Activated CD4-positive, alpha-beta T cell treated with anti-CD3 and anti-CD28 coated beads, Interleukin-2, amount 10 ng/mL, durations not matched to agents 24 days and 14 days (primary cell): ENCODE measurements at places on chromosomes 12 and 14. TPM values are rescaled to one million over a fixed set of nuclear protein-coding genes. Genes with fewer than 3 reads are reported as not detected.

DNA sequence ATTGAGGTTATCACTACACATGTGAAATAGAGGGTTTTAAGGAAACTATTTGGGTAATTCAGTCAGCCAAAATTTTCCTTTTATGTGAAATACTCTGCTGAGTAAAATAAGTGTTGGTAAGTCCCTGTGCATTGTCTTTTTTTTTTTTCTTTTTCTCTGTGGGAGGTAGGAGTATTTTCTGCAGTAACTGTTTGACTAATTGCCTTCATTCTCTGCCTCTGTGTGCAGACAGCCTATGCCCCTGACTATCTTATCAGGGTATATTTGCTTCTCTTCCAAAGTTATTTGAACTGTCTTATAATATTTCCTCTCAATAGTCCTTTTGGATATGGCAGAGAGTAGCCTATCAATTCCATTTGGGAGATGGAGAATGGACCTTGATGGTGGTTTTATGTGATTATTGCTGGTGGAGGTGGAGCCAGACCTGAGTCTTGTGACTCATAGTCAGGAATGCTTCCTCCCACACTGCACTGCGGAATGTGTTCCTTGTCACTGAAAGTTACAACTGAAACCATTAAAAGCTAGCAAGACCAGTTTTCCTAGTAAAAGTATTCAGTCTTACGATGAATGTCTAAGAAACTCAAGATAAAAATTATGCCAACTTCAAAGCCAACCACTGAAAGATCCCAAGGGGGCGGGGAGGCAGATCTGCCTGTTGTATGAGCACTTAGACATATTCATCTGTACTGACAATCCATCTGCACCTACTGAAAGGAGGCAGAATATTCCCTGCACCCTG lies 40.9 kb upstream of the STXBP6 start:
- H3K27me3 ChIP-seq: no peaks in the 10 kb centered on the region
- H3K4me1 ChIP-seq: no peaks in the 10 kb centered on the region
- no peak overlapping the region for H3K27ac ChIP-seq
- no peak overlapping the region for H3K4me3 ChIP-seq

GRCh38 chr12:92871116-92871515 lies 58.0 kb downstream of the EEA1 start:
- no peak overlapping the region for H3K4me3 ChIP-seq
- H3K27ac ChIP-seq: no peak overlapping the region
- DNase-seq: no peak
- H3K27me3 ChIP-seq: no peaks in the 10 kb centered on the region

DNA sequence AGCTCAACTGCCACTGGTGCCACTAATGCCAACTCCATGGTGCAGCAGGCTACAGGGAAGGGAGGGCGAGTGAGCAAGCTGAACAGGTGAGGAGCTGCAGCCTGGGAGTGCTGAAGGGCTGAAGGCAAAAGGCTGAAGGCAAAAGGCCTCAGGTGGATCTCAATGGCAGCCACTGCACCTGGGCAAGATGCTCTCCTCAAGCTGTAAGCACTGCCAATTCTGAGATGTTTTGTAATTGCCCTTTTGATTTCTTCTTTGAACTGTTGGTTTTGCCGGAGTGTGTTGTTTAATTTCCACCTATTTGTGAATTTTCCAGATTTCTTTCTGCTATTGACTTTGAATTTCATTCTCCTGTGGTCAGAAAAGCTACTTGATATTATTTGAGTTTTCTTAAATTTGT lies 97.6 kb downstream of the PIK3C2G start:
- H3K27me3 ChIP-seq: no peaks in the 10 kb centered on the region
- H3K27ac ChIP-seq: no peak overlapping the region
- no peak overlapping the region for H3K4me3 ChIP-seq
- no peaks in the 10 kb centered on the region for H3K36me3 ChIP-seq
- H3K4me1 ChIP-seq: no peaks in the 10 kb centered on the region

DNA sequence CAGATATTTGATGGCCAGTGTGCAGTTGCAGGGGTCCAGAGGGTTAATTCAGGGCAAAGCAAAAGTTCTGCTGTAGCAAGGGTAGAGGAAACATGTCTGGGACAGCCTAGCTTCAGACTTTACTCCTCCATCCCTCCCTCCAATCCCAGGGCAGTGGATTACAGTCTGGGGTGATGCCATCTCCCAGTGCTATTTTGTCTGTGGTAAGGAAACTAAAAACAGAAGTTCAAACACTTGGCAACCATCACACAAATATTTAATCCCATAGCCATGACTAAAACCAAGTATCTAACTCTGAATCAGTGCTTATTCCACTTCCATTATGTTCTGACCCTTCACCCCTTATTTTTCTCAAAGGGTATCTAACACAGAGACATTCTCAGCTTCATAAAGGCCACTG lies 61.8 kb downstream of the PIK3C2G start:
- DNase-seq: no peak
- no peaks in the 10 kb centered on the region for H3K4me1 ChIP-seq
- no peak overlapping the region for H3K4me3 ChIP-seq
- H3K27ac ChIP-seq: no peak overlapping the region
- no peaks in the 10 kb centered on the region for H3K36me3 ChIP-seq

Gene PIWIL1
- not detected in 2 replicates for total RNA-seq

Gene MARS1
- 307 and 316 TPM in 2 replicates for total RNA-seq

GRCh38 chr14:30656190-30656632 lies 34.1 kb downstream of the SCFD1 start:
- H3K4me3 ChIP-seq: no peak overlapping the region
- H3K27ac ChIP-seq: no peak overlapping the region
- DNase-seq: peak; percentile 72
- no peaks in the 10 kb centered on the region for H3K4me1 ChIP-seq
- H3K27me3 ChIP-seq: no peaks in the 10 kb centered on the region

Gene SLC6A12
- not detected in 2 replicates for total RNA-seq

DNA sequence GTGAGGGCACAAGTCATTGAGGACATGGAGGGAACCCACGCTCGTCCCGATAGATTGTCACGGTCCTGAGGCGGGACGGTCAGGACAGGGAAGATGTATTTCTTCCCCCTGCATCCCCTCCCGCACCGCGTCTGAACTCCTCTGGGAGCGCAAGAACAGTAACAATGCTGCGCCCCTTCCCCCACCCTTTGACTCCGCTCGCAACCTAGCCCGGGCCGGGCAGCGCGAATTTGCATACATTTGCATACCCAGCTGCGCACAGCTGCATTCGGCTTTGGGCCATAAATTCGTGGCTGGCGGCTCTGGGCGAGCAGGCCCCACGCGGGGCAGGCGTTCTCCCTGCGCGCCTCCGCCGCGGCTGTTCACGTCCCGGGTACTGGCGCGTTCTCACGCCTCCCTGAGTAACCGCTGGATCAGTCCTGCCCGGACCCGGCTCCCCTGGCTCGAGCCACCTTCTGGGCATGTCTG lies 29.0 kb upstream of the SMUG1 start:
- peak; percentile 66 for DNase-seq
- no peak overlapping the region for H3K27ac ChIP-seq
- peaks cover 21% of the 10 kb centered on the region for H3K27me3 ChIP-seq
- peak overlapping the region; percentile 85 for H3K4me3 ChIP-seq

- peaks cover 8% of the 10 kb centered on the region for H3K4me1 ChIP-seq
- H3K4me3 ChIP-seq: no peak overlapping the region
- H3K36me3 ChIP-seq: no peaks in the 10 kb centered on the region
- no peak for DNase-seq
- peaks cover 2% of the 10 kb centered on the region for H3K27me3 ChIP-seq
- H3K27ac ChIP-seq: no peak overlapping the region
These were observed 202.0 kb downstream of the PPM1H start for GRCh38 chr12:62732861-62733427.

- no peaks in the 10 kb centered on the region for H3K36me3 ChIP-seq
- H3K4me1 ChIP-seq: no peaks in the 10 kb centered on the region
- H3K4me3 ChIP-seq: no peak overlapping the region
- no peak for DNase-seq
These were observed 219.1 kb upstream of the C14orf180 start for GRCh38 chr14:104360501-104360900.

GRCh38 chr14:55482936-55483605 lies 42.7 kb upstream of the TBPL2 start:
- no peak for DNase-seq
- no peaks in the 10 kb centered on the region for H3K36me3 ChIP-seq
- no peak overlapping the region for H3K4me3 ChIP-seq
- no peaks in the 10 kb centered on the region for H3K4me1 ChIP-seq
- peaks cover 3% of the 10 kb centered on the region for H3K27me3 ChIP-seq

DNA sequence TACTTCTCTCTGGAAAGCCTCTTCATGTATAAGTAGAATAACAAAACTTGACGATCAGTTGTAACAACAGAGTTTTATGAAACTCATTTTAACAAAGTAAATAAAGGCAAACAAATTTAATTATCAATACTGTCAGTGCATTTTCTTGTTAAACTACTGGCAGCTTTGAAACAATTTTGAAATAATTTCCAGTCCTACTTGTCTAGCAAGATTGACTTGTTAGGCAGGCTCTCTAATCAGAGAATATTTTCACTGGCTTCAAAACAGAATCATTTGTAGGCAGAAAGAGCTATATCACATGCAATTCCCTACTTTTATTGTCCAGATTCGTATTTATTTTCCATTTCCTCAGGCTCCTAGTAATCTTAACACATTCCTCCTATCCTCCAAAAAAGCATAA lies 45.9 kb upstream of the SLC6A13 start:
- H3K4me3 ChIP-seq: no peak overlapping the region
- no peaks in the 10 kb centered on the region for H3K27me3 ChIP-seq
- DNase-seq: no peak
- H3K27ac ChIP-seq: no peak overlapping the region

- no peak overlapping the region for H3K27ac ChIP-seq
- no peak overlapping the region for H3K4me3 ChIP-seq
- peaks cover 20% of the 10 kb centered on the region for H3K27me3 ChIP-seq
These were observed 50.5 kb upstream of the CDKN3 start for GRCh38 chr14:54346257-54346656.

Gene LRRIQ1
- total RNA-seq: not detected in 2 replicates

Gene FSCB
- not detected in 2 replicates for total RNA-seq

DNA sequence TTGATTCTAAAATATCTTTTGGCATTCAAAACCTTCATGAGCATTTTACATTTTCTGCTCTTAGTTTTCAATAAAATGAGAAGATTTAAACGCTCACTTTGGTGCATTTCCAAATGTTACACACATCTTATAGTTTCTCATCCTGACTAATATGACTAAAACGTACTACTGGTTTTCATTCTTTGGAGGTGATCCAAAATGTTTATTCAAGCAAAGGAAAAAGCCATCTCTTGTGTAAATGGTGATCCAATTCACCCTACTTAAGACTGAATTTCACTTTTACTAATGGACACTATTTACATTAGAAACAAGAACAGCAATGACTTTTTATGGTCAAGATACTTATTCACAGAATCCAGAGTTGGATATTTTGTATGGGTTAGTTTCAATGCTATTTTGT lies 86.6 kb downstream of the KITLG start:
- H3K4me3 ChIP-seq: no peak overlapping the region
- DNase-seq: no peak
- no peaks in the 10 kb centered on the region for H3K36me3 ChIP-seq
- no peaks in the 10 kb centered on the region for H3K27me3 ChIP-seq

Gene MNAT1
- 42.6 and 45.0 TPM in 2 replicates for total RNA-seq

Gene FGD6
- 0.45 and 0.70 TPM in 2 replicates for total RNA-seq

DNA sequence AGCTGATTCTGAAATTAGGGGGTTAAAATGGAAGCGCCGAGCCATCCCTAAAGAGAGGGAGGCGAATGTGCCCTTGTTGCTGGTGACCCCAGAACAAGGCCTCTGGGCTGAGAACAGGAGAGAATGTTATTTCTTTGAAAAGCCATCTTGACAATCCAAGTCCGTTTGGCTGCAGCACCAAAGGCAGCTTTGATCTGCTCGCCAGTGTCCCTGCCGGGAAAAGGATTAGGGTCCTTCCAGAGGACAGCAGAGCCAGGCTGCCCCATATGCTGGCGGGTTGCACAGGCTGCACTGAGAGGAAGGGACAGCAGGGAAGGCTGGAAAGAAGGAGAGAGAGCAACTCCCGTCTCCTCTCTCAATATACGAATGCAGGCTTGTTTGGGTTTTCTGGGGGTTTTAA lies 141.7 kb downstream of the TMEM132C start:
- no peaks in the 10 kb centered on the region for H3K36me3 ChIP-seq
- DNase-seq: no peak
- no peaks in the 10 kb centered on the region for H3K27me3 ChIP-seq
- H3K27ac ChIP-seq: no peak overlapping the region

DNA sequence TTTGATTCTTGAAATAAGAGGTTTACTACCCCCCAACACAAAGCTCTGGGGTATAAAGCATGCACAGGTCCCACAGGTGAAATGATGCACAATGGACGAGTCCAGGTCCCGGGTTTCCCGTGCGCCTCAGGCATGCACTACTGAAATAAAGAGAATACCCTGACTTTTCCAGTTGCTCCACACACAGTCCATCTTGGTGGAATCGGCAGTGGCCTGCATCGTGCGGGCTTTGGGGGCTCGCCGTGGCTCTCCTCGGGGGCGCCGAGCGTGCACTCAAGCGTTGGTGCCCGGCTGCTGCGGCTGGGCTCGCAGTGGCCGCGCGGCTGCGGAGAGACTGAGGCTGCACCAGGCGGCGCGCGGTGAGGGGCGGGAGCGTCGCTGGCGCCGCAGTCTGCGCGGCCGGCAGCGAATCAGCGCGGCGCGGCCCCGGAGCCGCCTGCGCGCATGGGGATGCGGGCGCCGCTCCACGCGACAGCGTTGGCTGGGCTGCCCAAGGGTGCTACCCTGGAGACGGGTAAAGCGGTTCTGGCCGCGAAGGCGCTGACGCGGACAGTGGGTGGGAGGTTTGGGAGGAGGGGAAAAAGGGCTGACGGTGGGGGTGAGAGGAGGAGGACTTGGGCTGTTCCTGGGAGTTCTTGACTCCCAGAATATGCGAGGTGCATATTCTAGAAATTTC lies 53.8 kb upstream of the CCDC175 start:
- no peaks in the 10 kb centered on the region for H3K4me1 ChIP-seq
- no peak overlapping the region for H3K4me3 ChIP-seq
- H3K27me3 ChIP-seq: peaks cover 38% of the 10 kb centered on the region
- H3K36me3 ChIP-seq: no peaks in the 10 kb centered on the region
- no peak overlapping the region for H3K27ac ChIP-seq

Gene ADAMTS20
- total RNA-seq: not detected in 2 replicates

GRCh38 chr14:96461950-96462798 lies 40.0 kb upstream of the PAPOLA start:
- H3K4me3 ChIP-seq: no peak overlapping the region
- peaks cover 4% of the 10 kb centered on the region for H3K27me3 ChIP-seq
- H3K4me1 ChIP-seq: peaks cover 2% of the 10 kb centered on the region
- no peak for DNase-seq
- no peaks in the 10 kb centered on the region for H3K36me3 ChIP-seq
- H3K27ac ChIP-seq: no peak overlapping the region

DNA sequence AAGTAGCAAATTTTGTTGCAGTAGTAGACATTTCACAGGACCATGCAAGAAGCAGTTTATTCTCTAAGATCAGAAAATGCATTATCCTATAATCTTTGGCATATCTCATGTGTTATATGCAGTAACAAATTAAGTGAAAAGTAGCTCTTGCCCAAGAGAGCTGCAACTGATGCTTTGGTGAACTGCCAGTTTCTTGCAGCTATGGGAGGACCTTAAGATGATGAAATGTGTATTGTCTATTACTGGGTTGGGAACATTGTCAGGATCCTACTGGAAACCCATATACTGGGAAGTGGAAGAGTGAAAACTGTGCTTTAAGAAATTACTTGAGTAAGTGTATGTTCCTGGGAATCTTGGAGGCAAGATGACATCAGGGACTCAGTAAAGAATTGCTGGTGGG lies 238.8 kb downstream of the DACT1 start:
- peaks cover 1% of the 10 kb centered on the region for H3K27me3 ChIP-seq
- H3K4me3 ChIP-seq: no peak overlapping the region
- H3K36me3 ChIP-seq: no peaks in the 10 kb centered on the region
- H3K27ac ChIP-seq: no peak overlapping the region
